ENCODE measurements at places on chromosomes 3 and 15.
A peak's percentile ranks its signal among the peaks of the same experiment; 100 is the strongest.

- DNase-seq: no peak
Measured at GRCh38 chr3:151859905-151860304, 13.5 kb upstream of the SUCNR1 start.

- no peak for DNase-seq
Measured at GRCh38 chr3:4734454-4734853, 241.3 kb downstream of the ITPR1 start.

- DNase-seq: no peak
Measured at GRCh38 chr3:170531657-170532335, 54.1 kb downstream of the SLC7A14 start.

GRCh38 chr3:185081521-185081920, 71.3 kb downstream of the C3orf70 start:
- DNase-seq: no peak

- peak; percentile 59 for DNase-seq
Measured at GRCh38 chr3:98603580-98603979, 10.2 kb upstream of the CPOX start.

- no peak for DNase-seq
Measured at GRCh38 chr15:55829826-55830225, 86.9 kb upstream of the PRTG start.

DNA sequence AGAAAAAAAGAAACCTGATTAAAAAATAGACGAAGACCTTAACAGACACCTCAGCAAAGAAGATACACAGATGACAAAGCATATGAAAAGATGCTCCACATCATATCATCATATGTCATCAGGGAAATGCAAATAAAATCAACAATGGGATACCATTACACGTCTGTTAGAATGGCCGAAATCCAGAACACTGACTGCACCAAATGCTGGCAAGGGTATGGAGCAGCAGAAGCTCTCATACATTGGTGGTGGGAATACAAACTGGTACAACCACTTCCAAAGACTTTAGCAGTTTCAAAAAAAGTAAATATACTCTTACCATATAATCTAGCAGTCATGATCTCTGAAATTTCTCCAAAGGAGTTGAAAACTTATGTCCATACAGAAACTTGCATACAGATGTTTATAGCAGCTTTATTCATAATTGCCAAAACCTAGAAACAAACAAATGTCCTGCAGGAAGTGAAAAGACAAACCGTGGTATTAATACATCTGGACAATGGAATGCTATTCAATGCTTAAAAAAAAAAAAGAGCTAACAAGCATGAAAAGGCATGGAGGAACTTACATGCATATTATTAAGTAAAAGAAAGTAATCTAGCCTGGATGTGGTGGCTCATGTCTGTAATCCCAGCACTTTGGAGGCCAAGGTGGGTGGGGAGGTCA, 107.4 kb downstream of the HES1 start:
- DNase-seq: no peak

DNA sequence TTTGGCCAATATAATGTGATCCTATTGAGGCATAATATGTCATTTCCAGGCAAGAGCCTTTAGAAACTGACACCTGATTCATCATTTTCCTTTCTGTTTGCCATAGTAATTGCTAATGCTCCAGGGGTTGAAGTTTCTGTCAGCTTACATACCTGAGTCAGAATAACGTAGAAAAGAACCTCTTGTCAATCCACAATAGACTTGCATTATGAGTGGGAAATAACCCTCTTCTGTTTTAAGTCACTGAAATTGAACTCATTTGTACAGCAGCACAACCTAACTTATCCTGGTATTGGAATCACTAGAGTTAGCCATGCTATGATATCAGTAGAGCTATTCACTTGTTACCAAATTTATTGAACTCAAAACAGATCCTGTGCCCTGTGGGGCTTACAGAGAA, 101.7 kb upstream of the TP63 start:
- no peak for DNase-seq

DNA sequence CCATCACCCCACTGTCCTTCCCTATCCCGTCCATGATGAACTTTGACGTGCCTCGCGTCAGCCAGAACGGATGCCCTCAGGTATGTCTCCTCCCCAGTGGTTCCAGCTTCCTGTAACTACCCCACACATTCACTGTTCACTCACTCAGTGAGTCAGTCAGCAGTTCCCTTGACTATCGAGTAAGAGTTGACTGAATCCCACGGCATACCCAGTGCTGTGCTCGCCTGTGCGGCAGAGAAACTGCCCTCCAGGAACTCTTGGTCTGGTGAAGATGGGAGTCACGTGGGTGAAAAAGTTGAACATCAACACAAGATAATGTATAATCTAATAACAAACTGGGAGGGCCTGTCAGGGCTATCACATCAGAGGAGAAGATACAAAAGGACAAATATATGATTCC, 36.7 kb downstream of the CCDC33 start:
- no peak for DNase-seq

GRCh38 chr3:133591271-133591742, 17.8 kb downstream of the CDV3 start:
- no peak for DNase-seq

GRCh38 chr3:186643493-186643892, 3.3 kb downstream of the FETUB start:
- DNase-seq: peak; percentile 72

DNA sequence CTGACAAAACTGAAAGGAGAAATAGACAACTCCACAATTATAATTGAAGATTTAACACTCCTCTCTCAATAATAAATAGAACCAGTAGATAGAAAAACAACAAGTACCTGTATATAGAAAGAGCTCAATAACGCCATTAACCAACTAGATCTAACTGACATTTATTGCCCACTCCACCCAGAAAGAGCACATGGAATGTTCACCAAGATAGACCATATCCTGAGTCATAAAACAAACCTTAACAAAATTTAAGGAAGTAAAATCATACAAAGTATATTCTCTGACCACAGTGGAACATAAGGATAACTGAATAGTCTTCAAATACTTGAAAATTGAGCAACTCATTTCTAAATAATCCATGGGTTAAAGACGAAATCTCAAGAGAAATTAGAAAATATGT, 25.1 kb downstream of the KBTBD12 start:
- DNase-seq: no peak

Data from hematopoietic multipotent progenitor cell treated with erythropoietin and hydrocortisone succinate and interleukin-3 and kit ligand, for 8 days (in vitro differentiated cells).